ENCODE measurements at places on chromosomes 7 and 10. TPM values are rescaled to one million over a fixed set of nuclear protein-coding genes. Genes with fewer than 3 reads are reported as not detected.

- no peak for DNase-seq
Measured at GRCh38 chr7:120480472-120480871, 207.5 kb downstream of the KCND2 start.

GRCh38 chr7:33904681-33905388 is 504 bp upstream of the BMPER start:
- DNase-seq = peak; percentile 38

DNA sequence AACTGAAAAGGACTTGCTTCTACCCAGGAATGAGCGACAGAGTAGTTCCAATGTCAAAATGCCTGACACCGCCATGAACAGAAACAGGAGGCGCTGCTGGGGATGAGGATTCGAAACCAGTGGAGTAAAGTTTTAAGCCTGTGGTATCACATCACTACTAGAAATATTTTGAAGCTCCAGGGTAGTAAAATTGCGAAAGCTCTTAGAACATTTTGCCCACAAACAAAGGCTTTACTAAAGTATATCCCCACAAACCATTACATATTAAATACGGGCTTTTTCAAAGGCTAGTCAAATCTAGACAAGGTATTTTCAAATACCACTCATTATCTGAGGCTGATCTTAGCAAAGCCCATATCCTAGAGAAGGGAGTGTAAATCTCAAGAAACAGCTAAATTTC is 2.4 kb downstream of the PRDX3 start:
- peak; percentile 34 for DNase-seq

- DNase-seq = no peak
Measured at GRCh38 chr10:129964611-129965424, 744 bp upstream of the EBF3 start.

DNA sequence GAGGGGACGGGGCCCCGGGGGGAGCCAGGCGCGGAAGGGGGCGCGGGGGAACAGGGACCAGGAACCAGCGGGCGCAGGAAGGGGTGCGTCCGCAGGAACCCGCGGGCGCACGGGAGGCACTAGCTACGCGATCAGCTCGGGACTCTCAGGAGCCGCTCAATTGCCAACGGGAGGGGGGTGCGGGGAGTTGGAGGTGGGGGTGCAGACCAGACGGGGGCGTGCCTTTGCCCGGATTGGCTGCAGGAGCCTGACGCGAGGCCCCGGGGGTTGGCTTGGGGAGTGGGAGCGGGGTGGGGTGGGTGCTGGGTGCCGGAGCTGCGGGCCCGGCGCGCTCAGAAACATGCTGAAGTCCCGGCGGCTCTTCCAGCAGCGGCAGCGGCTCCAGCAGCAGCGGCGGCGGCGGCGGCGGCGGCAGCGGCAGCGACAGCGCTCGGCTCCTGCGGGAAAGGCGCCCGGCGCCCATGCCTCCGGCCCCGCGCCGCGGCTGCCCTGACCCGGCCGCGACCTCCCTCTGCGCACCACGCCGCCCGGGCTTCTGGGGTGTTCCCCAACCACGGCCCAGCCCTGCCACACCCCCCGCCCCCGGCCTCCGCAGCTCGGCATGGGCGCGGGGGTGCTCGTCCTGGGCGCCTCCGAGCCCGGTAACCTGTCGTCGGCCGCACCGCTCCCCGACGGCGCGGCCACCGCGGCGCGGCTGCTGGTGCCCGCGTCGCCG is at the start of gene ADRB1:
TSS of gene ADRB1 (plus strand) at position 335 of the 715 bp plus-strand sequence. CDS start at position 602, 267 bp downstream.
- peak; percentile 60 for DNase-seq

- DNase-seq = no peak
Measured at GRCh38 chr7:11848251-11848650, 16.3 kb upstream of the THSD7A start.

DNA sequence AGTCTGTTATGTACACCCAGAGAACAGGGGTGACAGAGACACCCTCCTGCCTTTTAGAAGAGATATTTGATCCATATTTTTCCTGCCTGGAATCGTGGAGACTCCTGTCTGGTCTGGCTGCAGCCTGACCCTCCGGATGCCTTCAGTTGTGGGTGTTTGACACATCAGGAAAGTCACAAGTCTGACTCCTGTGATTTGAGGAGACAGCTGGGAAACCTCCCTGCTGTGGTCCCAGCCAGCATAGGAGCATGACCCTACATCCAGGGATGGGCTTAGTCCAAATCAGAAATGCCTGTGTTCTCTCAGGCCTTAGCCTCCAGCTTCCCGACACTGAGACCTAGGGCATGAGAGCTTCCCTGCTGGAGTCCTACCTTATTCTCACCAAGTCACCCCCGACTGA is 43.4 kb downstream of the GOT1 start:
- no peak for DNase-seq

GBX1 gene
- not detected for total RNA-seq

ASB10 gene
- not detected for total RNA-seq

FAM171A1 gene
- total RNA-seq = 4.1 TPM

TAS2R41 gene
- not detected for total RNA-seq

DNA sequence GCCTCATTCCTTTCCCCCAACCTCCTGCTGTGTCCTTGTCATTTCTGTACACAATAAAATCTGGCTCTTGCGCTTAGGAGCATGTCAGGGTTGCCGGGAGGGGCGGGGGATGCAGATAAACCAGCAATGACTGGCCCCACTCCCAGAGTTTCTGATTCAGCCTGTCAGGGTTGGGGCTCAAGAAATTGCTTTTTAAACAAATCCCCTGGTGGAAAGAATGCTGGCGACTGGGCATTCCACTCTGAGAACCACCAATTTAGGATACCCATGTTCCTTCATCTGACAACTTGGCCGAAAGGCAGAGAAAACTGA is 376.4 kb downstream of the TCERG1L start:
- no peak for DNase-seq

ZNF365 gene
- total RNA-seq = 0.09 TPM

DGKB gene
- total RNA-seq = not detected

SCIN gene
- 0.64 TPM for total RNA-seq
